ENCODE measurements at places on chromosomes 5 and 9. TPM values are rescaled to one million over a fixed set of nuclear protein-coding genes. Genes with fewer than 3 reads are reported as not detected.

GRCh38 chr9:96766199-96766598 lies 11.7 kb downstream of the ZNF510 start:
- DNase-seq = no peak

- DNase-seq = no peak
Observed at GRCh38 chr9:5999443-6000101, 15.9 kb downstream of the RANBP6 start.

DNA sequence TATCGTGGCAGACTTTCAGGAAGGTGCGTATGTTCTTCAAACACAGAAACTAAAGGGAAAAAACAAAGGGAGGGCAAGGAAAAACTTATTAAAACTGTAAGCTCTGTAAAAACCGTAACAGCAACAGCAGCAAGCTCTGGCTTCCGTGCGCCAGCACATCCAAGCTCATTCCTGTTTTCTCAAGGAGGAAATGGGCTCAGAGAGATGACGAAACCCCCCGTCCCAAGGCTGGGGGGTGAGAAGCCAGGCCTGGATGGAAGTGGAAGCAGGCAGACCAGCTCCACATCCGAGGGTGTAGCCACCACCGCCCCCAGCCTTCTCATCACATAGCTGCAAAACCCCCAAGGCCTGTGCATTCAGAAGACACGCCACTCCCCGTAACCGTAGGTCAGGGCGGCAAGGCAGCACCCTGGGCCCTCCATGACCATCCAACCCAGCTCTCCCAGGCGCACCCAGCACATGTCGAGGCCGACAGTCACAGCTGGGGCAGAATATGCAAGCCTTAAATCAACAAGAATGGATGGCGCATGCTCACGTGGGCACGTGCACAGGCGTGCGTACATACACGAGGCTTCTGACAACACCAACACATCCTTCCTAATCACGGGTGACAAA lies 52.8 kb downstream of the VAV2 start:
- DNase-seq = peak; percentile 10

SPATA31E1 gene
- not detected for polyA plus RNA-seq

TRIM41 gene
- polyA plus RNA-seq = 17.0 TPM
